ENCODE measurements at places on chromosomes 7 and 10. TPM values are rescaled to one million over a fixed set of nuclear protein-coding genes. Genes with fewer than 3 reads are reported as not detected.

DNA sequence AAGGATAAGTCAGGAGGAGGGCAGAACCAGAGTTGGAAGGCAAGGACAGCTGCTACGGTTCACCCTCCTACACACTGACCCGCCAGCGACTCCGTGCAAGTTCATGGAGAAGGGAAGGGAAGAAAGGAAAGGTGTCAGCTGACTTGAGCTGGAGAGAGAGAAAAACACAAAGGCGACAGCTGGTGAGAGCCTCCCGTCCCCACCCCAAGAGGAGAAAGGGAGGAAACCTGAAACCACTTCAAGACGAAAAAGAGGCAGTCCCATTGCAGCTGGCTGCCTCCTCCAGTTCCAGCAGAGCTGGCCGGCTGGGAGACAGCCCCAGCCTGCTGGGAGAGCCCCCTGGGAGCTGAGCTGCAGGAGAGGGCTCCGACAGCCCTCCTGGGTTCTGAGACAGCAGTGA lies 75.2 kb downstream of the PARD3 start:
- peak; percentile 54 for ATAC-seq

Gene PLEKHS1
- 1.0 TPM for total RNA-seq

DNA sequence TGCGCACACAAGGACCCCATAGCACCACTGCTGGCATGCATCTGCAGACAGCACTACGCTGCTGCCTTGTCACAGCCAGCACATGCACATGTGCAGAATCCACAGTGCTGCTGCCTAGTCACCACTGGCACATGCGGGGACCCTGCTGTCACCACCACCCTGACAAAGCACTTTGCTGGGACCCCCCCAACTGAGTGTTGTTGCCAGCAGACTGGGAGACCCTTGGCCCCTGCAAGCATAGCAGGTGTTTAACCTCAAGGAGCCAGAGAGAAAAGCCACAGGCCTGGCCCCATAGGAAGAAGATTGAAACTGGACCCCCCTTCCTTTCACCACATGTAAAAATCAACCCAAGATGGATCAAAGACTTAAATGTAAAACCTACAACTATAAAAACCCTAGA lies 211.2 kb downstream of the ITGB1 start:
- ATAC-seq: no peak

- ATAC-seq: peak; percentile 19
Observed at GRCh38 chr7:129188372-129188891, at the start of gene SMO. SMO (plus strand) TSS chr7:129188633; CDS start chr7:129189152, 519 bp downstream.

- ATAC-seq: no peak
Observed at GRCh38 chr7:158976468-158976848, 120.1 kb downstream of the DYNC2I1 start.

DNA sequence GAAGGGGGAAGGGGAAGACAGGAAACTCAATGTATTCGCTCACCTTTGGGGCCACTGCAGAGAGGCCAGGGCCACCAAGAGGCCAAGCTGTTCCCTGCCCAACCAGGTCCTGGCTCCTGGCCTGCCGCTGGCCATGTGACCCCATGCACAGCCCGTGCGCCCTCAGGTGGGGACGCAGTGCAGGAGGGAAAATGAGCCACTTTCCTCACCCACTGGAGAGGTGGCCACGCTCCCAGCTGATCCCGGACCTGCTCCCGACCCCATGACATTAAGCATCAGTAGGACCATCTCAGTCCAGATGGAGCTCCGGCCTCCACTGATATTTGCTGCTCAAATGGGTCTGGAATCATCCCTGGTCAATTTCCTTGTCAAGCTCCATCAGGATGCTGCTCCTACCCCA lies 40.2 kb downstream of the HSPA12A start:
- ATAC-seq: no peak

DNA sequence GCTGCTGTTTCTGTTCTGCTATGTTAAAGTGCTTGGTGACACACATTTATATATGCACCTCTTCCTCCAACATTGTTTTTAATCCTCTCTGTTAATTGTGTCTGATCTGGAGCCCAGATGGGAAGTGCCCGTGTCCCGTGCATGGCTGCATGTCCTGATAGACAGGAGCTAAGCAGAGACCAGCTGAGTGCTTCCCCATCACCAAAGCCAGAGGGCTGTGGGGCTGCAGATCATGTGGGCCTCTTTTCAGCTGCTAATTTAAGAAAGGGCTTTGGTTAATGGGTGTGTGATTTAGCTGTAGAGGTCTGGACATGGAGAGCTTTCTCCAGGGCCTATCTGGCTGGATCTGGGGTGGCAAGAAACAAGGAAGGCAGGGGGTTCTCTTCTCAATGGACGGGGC lies 96.5 kb upstream of the NPS start:
- no peak for ATAC-seq

Gene ABI1
- 67.0 TPM for total RNA-seq

- no peak for ATAC-seq
Observed at GRCh38 chr7:13532028-13532753, 457.3 kb downstream of the ETV1 start.

- ATAC-seq: no peak
Observed at GRCh38 chr7:150686030-150686631, 625 bp downstream of the GIMAP2 start.

DNA sequence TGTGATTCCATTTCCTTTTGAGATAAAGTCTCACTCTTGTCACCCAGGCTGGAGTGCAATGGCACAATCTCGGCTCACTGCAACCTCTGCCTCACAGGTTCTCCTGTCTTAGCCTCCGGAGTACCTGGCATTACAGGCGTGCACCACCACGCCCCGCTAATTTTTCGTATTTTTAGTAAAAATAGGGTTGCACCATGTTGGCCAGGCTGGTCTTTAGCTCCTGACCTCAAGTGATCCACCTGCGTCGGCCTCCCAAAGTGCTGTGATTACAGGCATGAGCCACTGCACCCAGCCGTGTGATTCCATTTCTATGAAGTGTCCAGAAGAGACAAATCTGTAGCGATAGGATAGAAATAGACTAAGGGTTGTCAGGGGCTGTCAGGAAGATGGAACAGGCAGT lies 60.4 kb downstream of the CLIP2 start:
- no peak for ATAC-seq

Gene PHF14
- total RNA-seq: 23.1 TPM

GRCh38 chr10:56269181-56269580 lies 91.9 kb downstream of the ZWINT start:
- no peak for ATAC-seq

Gene SPDYE5
- not detected for total RNA-seq

All from esophagus mucosa (tissue), 1 donor.